CD4-positive, alpha-beta memory T cell (primary cell): ENCODE measurements at places on chromosomes 11 and 22.

DNA sequence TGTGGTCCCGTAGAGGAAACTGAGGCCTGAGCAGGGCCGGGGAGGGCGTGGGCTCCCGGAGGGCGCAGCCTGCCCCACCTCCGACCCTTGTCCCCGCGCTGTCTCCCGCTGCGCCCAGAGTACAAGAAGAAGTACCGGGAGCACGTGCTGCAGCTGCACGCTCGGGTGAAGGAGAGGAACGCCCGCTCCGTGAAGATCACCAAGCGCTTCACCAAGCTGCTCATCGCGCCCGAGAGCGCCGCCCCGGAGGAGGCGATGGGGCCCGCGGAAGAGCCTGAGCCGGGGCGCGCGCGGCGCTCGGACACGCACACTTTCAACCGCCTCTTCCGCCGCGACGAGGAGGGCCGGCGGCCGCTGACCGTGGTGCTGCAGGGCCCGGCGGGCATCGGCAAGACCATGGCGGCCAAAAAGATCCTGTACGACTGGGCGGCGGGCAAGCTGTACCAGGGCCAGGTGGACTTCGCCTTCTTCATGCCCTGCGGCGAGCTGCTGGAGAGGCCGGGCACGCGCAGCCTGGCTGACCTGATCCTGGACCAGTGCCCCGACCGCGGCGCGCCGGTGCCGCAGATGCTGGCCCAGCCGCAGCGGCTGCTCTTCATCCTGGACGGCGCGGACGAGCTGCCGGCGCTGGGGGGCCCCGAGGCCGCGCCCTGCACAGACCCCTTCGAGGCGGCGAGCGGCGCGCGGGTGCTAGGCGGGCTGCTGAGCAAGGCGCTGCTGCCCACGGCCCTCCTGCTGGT, 1.9 kb downstream of the NLRP6 start:
- DNase-seq, result peak; percentile 55

DNA sequence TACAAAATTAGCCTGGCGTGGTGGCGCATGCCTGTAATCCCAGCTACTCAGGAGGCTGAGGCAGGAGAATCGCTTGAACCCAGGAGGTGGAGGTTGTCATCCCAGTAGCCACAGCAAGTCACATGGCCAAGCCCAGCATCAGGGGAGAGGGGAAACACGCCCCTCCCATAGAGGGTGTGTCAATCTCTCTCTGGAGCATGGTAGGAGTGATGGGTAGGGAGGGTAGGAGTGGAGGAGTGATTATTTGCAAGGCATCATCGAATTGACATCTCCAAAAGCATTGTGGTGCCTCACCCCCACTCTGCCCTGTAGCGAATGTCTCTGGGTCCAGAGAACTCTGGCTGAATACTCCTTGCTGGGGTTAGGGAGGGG, 6.1 kb upstream of the SSTR3 start:
- DNase-seq, result no peak

DNA sequence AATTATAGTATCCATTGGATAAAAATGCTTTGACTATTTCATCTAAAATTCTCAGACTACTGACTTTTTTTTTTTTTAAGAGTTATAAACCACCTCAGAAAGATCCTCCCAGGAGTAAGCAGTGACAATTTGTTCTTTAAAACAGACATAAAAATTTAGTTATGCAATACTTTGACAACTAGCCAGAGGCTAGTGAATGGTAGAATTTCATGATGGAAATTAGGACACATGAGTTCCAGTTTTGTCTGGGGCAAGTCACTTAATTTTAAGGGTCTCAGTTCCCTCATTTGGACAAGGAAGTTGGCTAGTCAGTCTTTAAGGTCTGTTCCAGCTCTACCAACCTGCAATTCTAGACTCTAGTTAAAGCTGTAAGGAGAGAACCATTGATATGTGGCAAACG, 2.9 kb downstream of the IL18 start:
- no peak for DNase-seq

GRCh38 chr22:37581504-37581903, 1.6 kb upstream of the LGALS2 start:
- DNase-seq, result no peak

GRCh38 chr11:68014947-68015447, 4.9 kb downstream of the ALDH3B1 start:
- no peak for DNase-seq

GRCh38 chr22:30413745-30414524, 11.6 kb upstream of the MTFP1 start:
- no peak for DNase-seq

DNA sequence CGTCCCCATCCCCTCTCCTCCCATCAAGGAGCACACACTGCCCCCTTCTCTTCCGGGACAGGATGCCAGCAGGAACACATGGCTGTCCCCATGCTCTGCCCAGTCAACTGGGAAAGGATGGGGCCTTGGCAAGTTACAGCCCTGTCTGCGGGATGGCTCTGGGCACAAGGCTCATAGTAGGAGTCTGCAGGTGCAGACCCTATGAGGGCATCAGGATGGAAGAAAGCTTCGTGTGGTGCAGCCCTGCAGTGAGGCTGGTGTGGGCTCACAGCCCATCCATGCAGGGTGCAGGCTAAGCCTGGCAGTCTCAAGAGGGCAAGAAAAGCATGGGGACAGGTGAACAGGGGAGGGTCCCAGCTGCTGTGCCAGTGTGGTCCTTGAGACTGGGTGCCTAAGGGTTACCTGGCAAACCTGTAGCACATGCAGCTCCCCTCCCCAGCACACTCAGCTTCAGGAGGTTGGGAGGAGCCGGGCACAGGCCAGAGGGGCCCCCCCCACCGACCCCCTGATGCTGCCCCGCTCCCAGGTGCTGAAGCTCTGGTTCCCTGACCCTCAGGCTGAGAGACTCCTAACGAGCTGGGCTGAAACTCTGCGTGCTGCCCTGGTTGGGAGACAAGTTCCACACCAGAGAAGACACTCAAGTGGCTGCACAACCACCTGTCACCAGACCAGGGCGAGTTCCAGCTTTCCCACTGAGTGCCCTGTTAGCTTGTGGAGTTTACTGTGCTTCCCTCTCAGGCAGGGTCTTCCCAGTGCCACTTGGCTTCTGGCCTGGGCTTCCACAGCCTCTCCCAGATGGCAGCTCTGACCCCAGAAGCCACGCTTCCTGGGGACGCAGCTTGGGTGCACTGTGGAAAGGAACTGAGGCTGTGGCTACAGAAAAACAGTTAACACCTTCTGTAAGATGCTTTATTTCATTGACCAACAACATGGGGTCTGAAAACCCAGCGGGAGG, 3.3 kb upstream of the SCARF2 start:
- no peak for DNase-seq

DNA sequence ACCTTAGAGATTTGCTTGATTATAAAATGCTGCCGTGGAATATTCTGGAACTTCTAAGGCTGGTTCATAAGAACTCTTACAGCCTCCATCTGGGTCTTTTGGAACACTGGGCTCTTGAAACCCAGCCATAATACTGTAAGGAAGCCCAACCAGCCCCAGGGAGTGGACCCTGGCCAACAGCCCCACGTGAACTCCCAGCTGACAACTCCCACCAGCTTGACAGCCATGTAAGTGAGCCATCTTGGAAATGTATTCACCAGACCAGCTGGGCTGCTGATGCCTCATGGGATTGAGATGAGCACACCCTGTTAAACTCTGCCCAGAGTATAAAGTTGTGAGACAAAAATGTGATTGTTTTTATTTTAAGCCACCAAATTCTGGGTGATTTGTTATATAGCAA, 378.7 kb upstream of the RAG2 start:
- no peak for DNase-seq

DNA sequence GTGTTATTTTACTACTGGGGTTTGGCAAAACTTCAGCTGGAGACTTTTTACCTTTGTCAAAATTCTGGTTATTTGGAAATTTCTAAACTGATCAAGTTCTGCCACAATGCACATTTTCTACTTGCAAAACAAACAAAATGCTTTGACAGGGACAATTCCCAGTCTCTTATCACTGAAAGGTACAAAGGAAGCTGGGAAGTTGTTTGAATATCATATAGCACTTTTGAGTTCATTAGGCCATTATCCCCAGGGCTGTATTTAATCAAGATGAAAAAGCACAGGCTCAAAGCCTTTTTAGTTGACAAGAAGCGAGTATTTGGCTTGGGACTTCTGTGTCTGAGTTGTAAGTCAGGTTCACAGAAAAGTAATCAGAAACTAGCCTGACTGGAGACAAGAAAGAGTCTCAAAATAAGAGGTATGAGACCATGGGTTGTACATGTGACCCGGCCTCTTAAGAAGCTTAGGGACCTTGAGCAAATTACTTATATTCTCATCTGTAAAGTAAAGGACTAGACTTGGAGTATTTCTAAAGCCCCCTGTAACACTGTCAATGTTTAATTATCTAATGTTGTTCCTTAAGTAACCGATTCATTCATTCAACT, 2.9 kb upstream of the HORMAD2 start:
- no peak for DNase-seq

DNA sequence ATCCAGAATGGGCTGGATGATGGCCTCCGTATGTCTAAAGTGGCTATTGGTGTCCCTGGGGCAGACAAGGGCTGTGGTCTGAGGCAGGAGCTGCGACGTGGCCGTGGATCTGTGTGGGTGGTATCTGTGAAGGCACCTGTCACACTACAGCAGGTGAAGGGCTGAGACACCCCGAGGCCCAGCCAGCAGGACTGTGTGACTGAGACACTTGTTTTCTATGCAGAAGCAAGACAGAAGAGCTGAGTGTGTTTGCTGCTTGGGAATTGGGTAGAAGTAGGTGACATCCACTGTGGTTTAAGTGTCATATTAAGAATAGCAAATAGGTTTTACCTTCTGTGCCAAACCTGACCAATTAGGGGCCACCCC, 35.0 kb downstream of the AMPD3 start:
- no peak for DNase-seq

GRCh38 chr11:120170741-120171261, 32.9 kb upstream of the TRIM29 start:
- no peak for DNase-seq

DNA sequence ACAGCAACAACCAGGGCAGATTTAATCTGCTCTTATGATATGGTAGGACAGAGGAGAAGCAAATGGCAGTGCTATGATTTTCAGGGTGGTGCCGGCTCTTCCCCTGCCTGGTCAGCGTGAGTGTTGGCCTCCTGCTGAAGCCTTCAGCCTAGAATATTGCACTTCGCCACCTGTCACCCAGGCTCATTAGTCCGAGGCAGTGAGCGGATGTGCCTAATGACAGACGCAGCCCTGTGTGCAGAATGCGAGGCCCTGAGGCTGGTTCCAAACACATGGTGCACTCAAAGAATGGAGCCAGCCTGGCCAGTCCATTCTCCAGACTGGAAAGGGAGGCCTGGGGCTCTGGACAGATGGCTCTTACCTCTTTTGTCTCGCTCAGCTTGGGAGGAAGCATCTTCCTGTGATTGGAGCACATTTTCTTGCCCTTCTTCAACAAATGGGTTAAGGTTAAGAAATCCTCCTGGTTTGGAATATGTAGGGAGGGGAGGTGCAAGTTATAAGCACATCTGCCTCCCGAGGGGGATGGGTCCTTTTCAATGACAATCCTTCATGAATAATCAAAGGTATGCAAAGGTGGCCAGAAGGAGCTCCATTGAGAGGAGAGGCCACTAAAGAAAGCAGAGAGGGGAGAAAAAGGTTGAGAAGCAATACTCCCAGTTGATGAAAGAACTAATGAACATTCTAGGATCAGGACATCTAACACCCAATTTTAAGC, 39.7 kb upstream of the GALNT18 start:
- no peak for DNase-seq

- no peak for DNase-seq
These were observed 728 bp upstream of the POGLUT3 start for GRCh38 chr11:108498816-108499408.
